ENCODE measurements at places on chromosomes 5 and 9.
A peak's percentile ranks its signal among the peaks of the same experiment; 100 is the strongest.

DNA sequence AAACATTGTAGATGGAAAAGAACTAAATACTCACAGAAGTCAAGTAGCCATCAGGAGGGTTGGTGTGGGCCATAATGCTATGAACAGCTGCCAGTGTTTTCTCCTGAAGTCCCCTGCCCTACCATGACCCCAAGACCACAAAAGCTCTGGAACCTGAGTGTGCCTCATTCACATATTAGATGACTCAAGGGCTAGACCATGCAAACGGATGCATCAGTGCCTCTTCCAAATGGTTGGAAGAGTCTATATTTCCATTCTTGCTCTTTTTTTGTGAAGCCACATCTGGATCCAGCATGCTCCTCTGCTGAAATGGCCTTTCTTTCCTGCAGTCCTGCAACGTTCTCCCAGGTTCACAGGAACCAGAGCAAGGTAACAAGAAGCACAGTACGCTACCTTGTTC is 136.6 kb upstream of the EPB41L4A start:
- DNase-seq, result no peak

GRCh38 chr5:51380603-51381207 is 2.5 kb upstream of the ISL1 start:
- DNase-seq, result no peak

DNA sequence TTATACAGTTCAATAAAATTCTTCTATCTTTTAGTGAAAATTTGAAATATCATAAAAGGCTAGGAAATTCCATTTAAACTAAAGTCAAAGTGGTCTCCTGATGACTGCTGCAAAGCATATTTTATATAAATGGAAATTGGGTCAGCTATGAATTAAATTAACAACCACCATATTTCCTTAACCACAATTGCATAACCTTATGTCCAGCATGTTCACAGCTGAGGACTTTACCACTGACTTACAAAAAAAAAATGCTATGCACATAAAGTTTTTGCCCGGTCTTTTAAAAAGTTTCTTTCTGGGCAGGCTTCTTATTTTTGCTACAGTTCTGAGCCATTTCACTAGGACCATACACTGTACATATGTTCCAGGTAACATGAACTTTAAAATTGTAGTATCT is 208.6 kb upstream of the RGMB start:
- no peak for DNase-seq

GRCh38 chr5:142013734-142014521 is 1.1 kb upstream of the GNPDA1 start:
- peak; percentile 33 for DNase-seq

DNA sequence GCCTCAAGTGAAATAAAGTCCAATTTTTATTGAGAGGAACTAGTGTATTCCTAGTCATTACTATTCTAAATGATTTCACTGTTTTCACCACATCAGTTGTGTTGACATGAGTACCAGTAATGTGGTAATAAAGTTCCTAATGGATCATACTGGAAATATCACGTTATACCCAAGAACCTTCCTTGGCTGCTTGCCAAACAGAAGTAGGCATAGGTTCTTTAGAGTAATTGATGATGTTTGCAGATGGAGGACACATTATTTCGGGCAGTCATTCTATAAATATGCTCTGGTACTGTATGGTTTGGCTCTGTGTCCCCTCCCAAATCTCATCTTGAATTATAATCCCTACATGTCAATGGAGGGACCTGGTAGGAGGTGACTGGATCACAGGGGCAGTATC is 15.1 kb downstream of the SNCAIP start:
- DNase-seq, result no peak

GRCh38 chr9:131433302-131433854 is 39.5 kb downstream of the PRRC2B start:
- no peak for DNase-seq

GRCh38 chr9:134676886-134677285 is 35.3 kb downstream of the COL5A1 start:
- no peak for DNase-seq

DNA sequence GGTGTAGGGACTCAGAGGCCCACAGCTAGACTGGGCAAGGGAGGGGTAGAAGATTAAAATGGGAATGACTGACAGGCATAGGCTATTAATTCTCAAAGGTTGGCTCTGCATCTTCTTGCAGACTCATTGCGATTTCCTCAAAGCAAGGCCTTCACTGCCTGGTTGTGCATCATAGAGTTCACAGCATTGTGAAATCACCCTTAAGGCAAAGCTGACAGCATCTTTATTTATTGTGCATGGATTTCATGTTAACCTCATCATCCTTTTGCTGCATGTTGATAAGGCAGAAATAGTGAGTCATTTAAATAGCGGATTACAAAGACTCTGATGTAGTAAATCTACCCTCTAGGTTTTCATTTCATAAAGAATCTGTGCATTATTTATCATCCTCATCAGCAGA is 13.6 kb upstream of the PALM2AKAP2 start:
- DNase-seq, result no peak

DNA sequence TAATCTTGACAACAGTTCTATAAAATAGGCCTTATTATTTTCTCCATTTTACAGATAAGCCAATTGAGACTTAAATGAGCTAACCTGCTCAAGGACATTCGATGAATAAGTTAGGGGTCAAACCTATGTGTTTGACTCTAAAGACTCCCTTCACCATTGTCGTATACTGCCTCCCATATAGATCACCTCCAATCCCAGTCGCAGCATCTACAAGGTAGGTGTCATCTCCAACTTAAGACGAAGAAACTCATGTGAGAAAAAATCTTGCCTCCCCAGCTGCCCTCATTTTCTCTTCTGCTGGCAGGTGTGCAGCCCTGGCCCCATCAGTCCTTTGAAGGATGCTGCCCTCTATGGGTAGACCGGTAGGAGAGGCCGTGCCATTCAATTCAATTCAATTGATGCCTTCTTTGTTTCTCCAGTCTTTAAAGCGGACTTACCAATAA is 75.2 kb upstream of the SMARCA2 start:
- DNase-seq, result peak; percentile 24

- no peak for DNase-seq
Observed at GRCh38 chr5:89337-90286, 2.4 kb upstream of the PLEKHG4B start.

DNA sequence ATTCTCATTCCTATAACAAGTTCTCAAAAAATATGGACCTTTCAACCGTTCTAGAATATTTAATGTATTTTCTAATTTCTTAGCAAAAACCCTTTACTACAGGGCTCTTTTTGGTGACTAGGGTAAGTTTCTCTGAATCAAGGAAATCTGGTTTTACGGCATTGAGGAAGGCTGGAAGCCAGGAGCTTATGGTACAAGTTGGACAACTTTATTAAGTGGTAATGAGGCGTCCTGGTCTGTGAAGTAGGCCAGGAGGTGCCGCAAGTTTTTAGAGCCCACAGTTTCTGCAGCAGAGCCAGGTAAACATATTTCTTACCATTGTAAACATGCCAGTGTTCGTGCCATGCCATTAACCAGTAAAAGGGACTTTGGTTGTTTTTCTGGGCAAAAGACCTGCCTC is 14.6 kb upstream of the C1QTNF3 start:
- no peak for DNase-seq

- DNase-seq, result peak; percentile 75
Observed at GRCh38 chr5:67214707-67215447, 18.3 kb upstream of the CD180 start.

DNA sequence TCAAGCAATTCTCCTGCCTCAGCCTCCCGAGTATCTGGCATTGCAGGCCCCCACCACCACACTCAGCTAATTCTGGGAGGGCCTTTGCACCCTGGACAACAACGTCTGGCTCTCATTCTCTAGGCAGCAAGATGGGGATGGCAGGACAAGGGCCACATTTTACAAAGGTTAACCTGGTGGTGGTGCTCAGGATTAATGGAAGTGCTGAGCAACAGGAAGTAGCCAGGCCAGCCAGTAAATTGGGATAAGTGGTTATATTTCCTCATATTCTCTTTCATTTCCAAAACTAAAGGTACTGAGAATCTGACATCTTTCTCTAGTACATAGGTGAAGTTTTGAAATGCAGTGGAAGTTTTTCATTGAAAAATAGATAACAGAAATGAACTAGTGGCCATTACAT is 24.7 kb upstream of the ASPN start:
- no peak for DNase-seq

- DNase-seq, result no peak
Observed at GRCh38 chr9:19137282-19137681, 10.0 kb upstream of the PLIN2 start.
